GM20000 (cell line): ENCODE measurements at places on chromosomes 1 and 21.

- peak; percentile 20 for DNase-seq
Measured at GRCh38 chr1:158283965-158284364, 5.8 kb upstream of the CD1C start.

GRCh38 chr1:201697174-201697573 is 131.8 kb upstream of the IPO9 start:
- no peak for DNase-seq

DNA sequence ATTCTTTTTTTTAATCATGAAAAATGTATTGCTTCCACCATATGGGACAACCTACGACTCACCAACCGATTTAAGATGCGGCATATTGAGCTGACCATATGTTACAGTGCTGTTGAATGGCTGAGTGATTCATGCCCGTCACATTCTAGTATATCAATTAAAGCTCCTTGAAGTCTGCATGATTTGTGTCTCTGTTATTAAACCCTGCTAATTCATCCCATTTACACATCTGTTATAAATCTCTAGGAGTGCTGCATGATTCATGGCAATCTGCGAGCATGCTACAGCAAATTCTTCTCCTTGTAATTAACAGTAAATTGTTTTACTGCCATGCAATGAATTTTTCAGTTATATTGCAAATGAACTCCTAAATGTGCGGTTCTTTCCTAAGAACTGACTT is 239.8 kb downstream of the USH2A start:
- no peak for DNase-seq

DNA sequence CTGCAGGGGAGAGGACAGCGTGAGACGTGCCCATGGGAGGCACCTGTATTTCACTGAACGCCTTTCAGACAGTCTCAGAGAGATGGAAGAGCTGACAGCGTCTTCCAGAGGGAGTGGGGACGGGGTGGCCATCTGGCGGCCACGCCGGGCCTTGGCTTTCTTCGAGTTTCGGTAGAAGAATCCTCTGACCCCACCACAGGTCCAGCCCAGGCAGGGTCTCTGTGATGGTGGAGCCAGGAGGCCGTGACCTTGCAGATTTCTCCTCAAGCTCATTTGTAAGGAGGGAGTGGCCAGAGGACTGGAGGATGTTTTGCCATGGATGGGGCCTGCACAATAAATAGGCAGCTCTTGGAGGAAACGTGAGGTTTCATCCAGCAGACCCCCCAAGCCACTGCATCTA is 47.6 kb upstream of the ADARB1 start:
- DNase-seq = no peak

- DNase-seq = no peak
Measured at GRCh38 chr1:198809247-198809646, 170.4 kb downstream of the PTPRC start.

DNA sequence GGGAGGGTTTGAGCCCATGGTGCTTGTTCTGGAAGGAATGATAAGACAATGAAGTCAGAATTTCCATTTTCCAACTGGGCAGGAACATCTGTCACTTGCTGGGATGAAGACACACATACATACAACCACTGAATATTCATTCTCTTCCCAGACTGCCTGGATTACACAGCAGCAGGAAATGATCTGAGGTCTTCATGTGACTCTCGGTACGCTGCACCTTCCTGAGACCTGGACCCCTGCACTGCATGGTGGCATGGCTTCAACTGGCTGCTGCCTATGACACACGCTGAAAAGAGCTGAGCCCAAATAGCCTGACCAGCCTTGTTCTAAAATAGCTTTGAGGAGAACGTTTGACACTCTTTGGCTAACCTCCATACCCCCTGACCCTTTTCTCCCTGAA is 150.6 kb downstream of the GABPA start:
- no peak for DNase-seq

- peak; percentile 77 for DNase-seq
Measured at GRCh38 chr1:76074321-76075187, at the start of gene ST6GALNAC3. ST6GALNAC3 (plus strand) TSS chr1:76074746.

- DNase-seq = no peak
Measured at GRCh38 chr1:53417074-53417511, 42.1 kb upstream of the DMRTB1 start.

DNA sequence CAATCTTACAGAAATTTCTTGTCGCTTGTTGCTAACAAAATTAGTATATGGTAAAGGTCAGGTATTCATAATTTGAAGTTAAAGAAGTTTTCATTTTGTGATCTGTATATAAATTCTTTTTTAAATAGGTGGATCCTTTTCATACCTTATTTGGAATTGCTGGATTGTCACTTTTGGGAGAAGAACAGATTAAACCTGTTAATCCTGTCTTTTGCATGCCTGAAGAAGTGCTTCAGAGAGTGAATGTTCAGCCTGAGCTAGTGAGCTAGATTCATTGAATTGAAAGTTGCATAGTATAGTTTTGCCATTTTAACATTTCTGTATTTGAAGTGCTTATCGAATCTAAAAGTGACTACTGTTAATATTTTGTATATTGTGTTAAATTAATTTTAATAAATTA is 2.3 kb upstream of the MSH4 start:
- no peak for DNase-seq

DNA sequence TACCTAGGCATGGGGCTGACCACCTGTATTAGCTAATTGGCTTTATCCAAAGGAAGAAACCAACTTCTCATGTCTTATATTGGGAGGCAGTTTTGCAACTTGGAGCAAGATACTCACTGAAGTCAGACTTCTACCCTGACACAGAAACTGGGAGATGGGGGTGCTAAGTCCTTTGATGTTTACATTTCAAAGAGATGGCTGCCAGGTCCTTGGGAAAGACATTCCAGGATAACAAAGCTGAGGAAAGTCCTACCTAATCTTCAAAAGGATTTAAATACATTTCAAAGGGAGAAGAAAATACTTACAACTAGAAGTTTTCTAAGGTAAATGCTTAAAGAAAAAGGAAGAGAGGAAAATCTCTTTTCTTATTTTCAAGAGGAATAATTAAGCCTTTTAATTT is 62.1 kb downstream of the FH start:
- DNase-seq = no peak

- DNase-seq = no peak
Measured at GRCh38 chr1:221415651-221416050, 326.2 kb downstream of the DUSP10 start.

- DNase-seq = no peak
Measured at GRCh38 chr21:16579538-16579937, 849.8 kb downstream of the USP25 start.

- peak; percentile 86 for DNase-seq
Measured at GRCh38 chr1:28199328-28200233, 23.1 kb upstream of the PTAFR start.

DNA sequence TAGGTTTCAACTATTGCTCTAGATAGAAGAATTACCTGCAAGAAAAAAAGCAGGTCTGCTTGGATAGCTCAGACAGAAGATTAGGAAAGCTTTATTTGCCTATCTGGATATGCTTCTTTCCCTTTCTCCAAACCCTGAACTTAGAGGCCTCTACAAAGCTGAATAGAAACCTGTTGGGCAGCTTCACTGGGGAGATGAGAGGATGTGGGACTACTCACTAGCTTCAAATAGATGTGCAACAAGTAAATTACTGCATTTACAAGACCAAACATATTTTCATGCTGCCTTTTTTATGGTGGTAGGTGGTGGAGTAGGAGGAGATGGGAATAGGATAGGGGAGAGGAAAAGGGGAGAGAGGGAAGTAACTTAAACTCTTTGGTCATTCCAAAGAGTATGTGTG is 6.4 kb downstream of the CLCA2 start:
- no peak for DNase-seq

DNA sequence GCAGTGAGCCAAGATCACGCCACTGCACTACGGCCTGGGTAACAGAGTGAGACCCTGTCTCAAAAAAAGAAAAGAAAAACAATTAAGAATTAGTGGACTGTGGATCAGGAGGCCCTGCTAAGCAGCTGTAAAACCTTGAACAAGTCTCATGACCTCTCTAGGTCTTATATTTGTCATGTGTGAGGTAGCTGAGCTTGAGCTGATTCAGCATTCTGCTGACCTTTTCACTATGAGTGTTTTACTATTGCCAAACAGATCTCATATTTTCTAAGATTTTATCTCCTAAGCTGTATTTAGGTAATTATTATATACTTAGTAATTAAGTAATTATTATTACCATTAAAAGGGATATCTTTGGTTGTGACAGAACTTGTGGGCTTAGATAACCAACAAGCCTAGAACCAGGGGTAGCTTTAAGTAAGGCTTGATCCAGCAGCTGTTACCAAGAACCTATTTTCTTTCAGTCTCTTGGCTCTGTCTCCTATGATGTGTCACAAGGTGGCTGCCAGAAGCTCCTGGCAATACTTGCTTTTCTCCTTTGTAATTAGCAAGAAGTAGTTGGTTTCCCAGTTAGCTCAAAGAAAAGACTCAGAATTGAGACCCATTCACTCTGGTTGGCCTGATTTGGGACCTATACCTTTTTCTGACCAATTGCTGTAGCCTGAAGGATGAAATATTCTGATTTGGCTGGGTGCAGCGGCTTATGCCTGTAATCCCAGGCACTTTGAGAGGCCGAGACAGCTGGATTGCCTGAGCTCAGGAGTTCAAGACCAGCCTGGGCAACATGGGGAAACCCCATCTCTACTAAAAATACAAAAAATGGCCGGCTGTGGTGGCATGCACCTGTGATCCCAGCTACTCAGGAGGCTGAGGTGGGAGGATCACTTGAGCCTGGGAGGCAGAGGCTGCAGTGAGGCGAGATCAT is 8.5 kb upstream of the ZC3H12A start:
- no peak for DNase-seq

DNA sequence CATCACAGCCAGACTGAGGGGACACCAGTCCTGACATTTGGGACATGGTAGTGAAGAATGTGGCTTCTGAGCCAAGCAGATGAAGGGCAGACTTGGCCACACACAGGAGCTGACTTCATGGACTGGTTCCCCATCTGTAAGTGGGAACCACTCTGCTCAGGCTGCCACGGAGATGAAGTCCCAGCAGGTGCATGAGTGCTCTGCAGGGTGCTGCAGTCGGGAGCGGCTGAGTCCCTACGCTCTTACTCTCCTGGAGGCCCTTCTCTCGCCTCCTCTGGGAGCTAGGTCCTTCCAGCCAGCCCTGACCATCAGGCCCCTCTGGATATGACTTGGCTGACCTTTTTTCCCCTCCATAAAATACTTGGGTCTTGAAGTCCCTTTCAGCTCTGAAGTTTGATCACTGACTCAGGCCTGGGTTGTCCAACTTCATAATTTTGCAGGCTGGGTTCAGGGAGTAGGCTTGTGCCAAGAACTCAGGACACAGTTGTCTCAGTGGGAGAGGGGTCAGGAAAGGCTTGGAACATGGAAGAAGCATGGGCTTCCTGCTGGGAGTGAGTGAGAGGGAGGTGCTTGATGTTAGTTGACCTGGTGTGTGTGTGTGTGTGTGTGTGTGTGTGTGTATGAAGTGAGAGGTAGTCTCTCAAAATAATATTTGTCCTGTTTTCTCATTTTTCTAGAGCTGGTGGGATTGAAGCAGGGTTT is 21.0 kb upstream of the EPS8L3 start:
- no peak for DNase-seq

- no peak for DNase-seq
Measured at GRCh38 chr1:21875621-21876063, 61.5 kb downstream of the HSPG2 start.
